SK-N-SH (cell line): ENCODE measurements at places on chromosomes 2 and 18. TPM values are rescaled to one million over a fixed set of nuclear protein-coding genes. Genes with fewer than 3 reads are reported as not detected.

DOK6 gene
- 3.9 and 5.4 TPM in 2 replicates for polyA plus RNA-seq

- no peak overlapping the region for H3K27ac ChIP-seq
- no peak overlapping the region for H3K4me3 ChIP-seq
- DNase-seq: no peak
- no peaks in the 10 kb centered on the region for H3K4me1 ChIP-seq
- no peaks in the 10 kb centered on the region for H3K36me3 ChIP-seq
- peaks cover 60% of the 10 kb centered on the region for H3K27me3 ChIP-seq
These were observed 6.3 kb upstream of the KCNK3 start for GRCh38 chr2:26685989-26686839.

CCDC148 gene
- 0.18 TPM in 1 of 2 replicates, not detected in the other for polyA plus RNA-seq

HRH4 gene
- polyA plus RNA-seq: not detected in 2 replicates

ANKRD30B gene
- polyA plus RNA-seq: not detected in 2 replicates

TSPYL6 gene
- polyA plus RNA-seq: not detected in 2 replicates

GRCh38 chr2:43041661-43042360, 184.6 kb downstream of the ZFP36L2 start:
- DNase-seq: peak; percentile 82
- peak overlapping the region; percentile 56 for H3K27ac ChIP-seq
- H3K27me3 ChIP-seq: no peaks in the 10 kb centered on the region

RPL37A gene
- 2,018 and 3,014 TPM in 2 replicates for polyA plus RNA-seq

OBSL1 gene
- polyA plus RNA-seq: 70.9 and 93.0 TPM in 2 replicates

GRCh38 chr2:237894986-237895543, 35.6 kb downstream of the RAMP1 start:
- H3K27ac ChIP-seq: peak overlapping the region; percentile 89
- H3K27me3 ChIP-seq: no peaks in the 10 kb centered on the region
- no peaks in the 10 kb centered on the region for H3K36me3 ChIP-seq
- DNase-seq: no peak

GRCh38 chr18:55100817-55101457, 141.7 kb upstream of the CCDC68 start:
- H3K27ac ChIP-seq: peak overlapping the region; percentile 64
- peaks cover 37% of the 10 kb centered on the region; the same call in 1 of the 2 replicates for H3K4me1 ChIP-seq
- no peak overlapping the region for H3K4me3 ChIP-seq
- DNase-seq: no peak

DNA sequence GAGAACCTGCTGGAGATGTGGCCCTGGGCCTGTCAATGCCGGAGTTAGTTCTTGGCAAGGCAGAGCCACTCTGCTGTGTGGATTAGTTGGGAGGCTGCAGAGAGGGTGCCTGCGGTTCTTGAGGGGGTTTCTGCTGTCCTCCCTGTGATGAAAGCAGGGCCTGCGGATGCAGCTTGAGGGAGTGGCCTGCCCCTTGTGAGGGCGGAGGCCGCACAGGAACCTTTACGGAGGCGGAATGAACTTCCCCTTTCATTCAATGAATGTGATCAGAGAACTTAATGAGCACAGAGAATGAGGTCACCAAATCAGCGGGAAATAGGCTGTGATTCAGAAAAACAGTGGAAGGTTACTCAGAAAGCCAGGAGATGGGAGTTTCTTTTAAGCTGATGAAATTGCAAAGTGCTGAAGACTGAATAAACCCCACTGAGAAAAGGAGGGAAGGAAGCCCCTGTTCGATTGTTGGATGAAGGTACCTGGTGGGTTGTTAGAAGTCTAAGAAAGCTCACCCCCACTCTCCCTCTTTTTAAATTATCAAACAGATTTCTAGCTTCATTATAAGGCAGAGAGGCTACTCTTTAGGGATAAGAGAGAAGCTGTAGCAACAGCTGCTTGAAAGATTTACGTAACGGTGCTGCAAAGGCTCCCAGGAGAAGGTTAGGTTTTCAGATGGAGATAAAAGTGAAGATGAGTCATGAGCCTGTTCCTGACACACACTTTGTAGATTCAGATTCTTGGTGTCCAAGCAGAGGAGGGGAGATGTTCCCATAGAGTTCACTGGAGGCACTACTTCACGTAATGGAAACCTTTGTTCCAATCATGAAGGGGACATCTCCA, 47.4 kb downstream of the VWA3B start:
- H3K4me1 ChIP-seq: no peaks in the 10 kb centered on the region
- H3K4me3 ChIP-seq: no peak overlapping the region
- no peak for DNase-seq
- no peak overlapping the region for H3K27ac ChIP-seq

DNA sequence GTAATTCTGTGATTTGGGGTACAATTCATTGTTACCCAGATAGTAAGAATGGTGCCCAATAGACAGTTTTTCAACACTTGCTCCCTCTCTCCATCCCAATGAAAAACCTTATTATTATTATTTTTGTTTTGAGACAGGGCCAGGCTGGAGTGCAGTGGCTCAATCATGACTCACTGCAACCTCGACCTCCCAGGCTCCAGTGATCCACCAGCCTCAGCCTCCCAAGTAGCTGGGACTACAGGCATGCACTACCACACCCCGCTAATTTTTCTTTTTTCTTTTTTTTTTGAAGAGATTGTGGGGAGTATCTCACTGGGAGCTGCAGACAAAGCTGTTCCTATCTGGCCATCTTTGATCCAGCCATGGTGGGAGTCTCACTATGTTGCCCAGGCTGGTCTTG, 7.2 kb downstream of the TGFA start:
- H3K4me3 ChIP-seq: no peak overlapping the region
- H3K4me1 ChIP-seq: no peaks in the 10 kb centered on the region
- no peaks in the 10 kb centered on the region for H3K36me3 ChIP-seq

- no peaks in the 10 kb centered on the region for H3K4me1 ChIP-seq
- no peak overlapping the region for H3K4me3 ChIP-seq
- no peaks in the 10 kb centered on the region for H3K36me3 ChIP-seq
- DNase-seq: no peak
These were observed 315.0 kb upstream of the SMIM21 start for GRCh38 chr18:75742516-75742915.

- H3K4me1 ChIP-seq: no peaks in the 10 kb centered on the region
- DNase-seq: no peak
- no peaks in the 10 kb centered on the region for H3K27me3 ChIP-seq
- H3K4me3 ChIP-seq: no peak overlapping the region
- H3K36me3 ChIP-seq: no peaks in the 10 kb centered on the region
- H3K27ac ChIP-seq: no peak overlapping the region
These were observed 18.1 kb upstream of the CDH19 start for GRCh38 chr18:66621816-66622576.

DNA sequence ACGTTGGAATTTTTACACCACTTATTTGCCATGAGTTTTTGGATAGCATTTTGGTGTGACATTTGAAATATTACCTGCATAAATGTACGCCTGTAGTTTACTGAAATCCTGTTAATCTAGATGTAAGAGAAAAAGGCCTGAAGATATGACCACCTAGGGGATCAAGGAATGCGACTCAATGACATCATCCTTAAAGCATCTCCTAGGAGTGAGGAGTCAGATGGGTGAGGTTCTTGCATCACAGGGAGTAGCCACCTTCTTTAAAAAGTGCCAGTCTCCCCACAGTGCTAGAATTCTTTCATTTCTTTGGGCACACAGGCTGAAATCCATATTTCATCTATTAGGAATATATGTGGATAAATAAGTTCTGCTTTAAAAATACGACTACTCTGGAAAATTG, 34.5 kb downstream of the ADCYAP1 start:
- no peak overlapping the region for H3K4me3 ChIP-seq
- no peaks in the 10 kb centered on the region for H3K27me3 ChIP-seq
- H3K36me3 ChIP-seq: no peaks in the 10 kb centered on the region
- H3K27ac ChIP-seq: no peak overlapping the region

CFAP65 gene
- polyA plus RNA-seq: 0.95 and 1.7 TPM in 2 replicates

IL36A gene
- not detected in 2 replicates for polyA plus RNA-seq

GRCh38 chr2:151200277-151200676, 61.4 kb downstream of the RBM43 start:
- H3K4me3 ChIP-seq: no peak overlapping the region
- H3K27ac ChIP-seq: peak overlapping the region; percentile 91
- peak; percentile 46 for DNase-seq
- no peaks in the 10 kb centered on the region for H3K27me3 ChIP-seq

DNA sequence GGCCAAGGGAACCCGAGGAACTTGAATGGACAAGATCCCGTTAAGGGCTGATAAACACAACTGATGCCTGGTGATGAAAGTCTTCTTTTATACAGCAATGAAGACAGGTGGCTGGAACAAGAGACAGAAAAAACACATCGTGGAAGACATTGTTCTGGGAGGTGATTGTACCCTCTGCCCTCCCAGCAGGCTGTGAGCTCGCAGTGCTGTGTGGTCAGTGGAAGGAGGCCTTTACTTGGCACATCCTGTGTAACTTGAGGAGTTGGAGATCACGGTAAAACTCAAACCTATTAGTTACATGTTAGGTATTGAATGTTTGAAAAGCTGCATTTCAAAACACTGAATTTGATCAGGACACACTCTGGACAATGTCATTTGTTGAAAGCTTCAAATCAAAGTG, 249.9 kb upstream of the EPAS1 start:
- H3K36me3 ChIP-seq: peaks cover 3% of the 10 kb centered on the region
- no peak for DNase-seq
- no peak overlapping the region for H3K27ac ChIP-seq
- H3K27me3 ChIP-seq: no peaks in the 10 kb centered on the region

DNA sequence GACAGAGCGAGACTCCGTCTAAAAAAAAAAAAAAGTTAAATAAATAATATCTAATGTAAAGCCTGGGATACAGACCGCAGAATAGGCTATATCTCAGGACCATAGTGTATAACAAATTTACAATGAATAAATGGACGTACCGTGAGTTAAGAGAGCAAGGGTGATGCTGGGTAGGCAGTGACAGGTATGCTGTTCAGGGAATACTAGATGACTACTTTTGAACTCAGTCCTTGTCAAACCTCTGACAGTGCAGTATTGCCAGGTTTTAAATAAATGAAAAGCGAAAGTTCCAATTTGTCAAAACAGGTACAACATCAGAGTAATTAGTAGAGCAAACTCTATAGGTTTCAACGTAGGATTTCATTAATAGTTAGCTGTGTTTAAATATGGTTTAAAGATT, 76.8 kb downstream of the CALCRL start:
- H3K4me3 ChIP-seq: no peak overlapping the region
- no peaks in the 10 kb centered on the region for H3K27me3 ChIP-seq
- no peak overlapping the region for H3K27ac ChIP-seq
- H3K4me1 ChIP-seq: no peaks in the 10 kb centered on the region

- no peak for DNase-seq
- no peaks in the 10 kb centered on the region for H3K4me1 ChIP-seq
- H3K27me3 ChIP-seq: no peaks in the 10 kb centered on the region
These were observed 57.4 kb downstream of the CCBE1 start for GRCh38 chr18:59639821-59640220.

DNA sequence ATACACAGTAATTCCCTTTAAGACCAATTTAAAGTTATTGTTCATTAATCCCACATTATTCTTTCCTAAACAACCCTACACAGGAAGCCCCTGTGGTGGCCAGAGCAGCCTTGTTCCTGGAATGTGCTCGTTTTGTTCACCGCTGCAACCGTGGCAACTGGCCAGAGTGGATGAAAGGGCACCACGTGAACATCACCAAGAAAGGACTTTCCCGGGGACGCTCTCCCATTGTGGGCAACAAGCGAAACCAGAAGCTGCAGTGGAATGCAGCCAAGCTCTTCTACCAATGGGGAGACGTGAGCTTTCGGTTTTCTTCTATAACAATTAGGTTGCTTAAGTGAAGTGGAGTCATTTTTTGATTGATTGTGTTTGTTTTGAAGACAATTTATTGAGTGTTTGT, 101.0 kb downstream of the UNC80 start:
- H3K27ac ChIP-seq: no peak overlapping the region
- H3K27me3 ChIP-seq: no peaks in the 10 kb centered on the region
- H3K4me1 ChIP-seq: no peaks in the 10 kb centered on the region; the same call in 1 of the 2 replicates
- H3K4me3 ChIP-seq: no peak overlapping the region
- DNase-seq: no peak

GRCh38 chr2:83481436-83481835, 977.6 kb downstream of the SUCLG1 start:
- H3K27me3 ChIP-seq: no peaks in the 10 kb centered on the region
- no peak for DNase-seq
- no peaks in the 10 kb centered on the region for H3K36me3 ChIP-seq

GRCh38 chr2:219475278-219475677, 23.4 kb upstream of the GMPPA start:
- H3K4me1 ChIP-seq: peaks cover 42% of the 10 kb centered on the region; the same call in 1 of the 2 replicates
- H3K4me3 ChIP-seq: no peak overlapping the region
- peaks cover 23% of the 10 kb centered on the region for H3K36me3 ChIP-seq
- peak overlapping the region; percentile 74 for H3K27ac ChIP-seq
- DNase-seq: no peak

DNA sequence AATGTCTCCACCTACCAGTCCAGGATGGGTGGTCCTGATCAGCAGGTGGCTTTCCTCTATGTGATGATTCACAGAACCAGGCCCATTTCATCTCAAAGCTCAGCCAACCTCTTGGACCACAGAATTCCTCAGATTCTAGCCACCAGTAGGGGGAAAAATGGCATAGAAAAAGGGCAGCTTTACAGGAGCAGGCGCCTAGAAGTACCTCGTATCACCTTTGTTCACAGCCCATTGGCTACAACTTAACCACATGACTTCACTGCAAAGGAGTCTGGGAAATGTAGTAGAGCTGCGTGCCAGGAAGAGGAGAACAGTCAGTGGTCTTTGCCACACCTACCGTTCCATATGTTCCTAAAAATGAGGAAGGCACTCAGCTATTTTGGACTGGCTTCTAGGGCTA, 62.8 kb upstream of the DTNA start:
- no peaks in the 10 kb centered on the region for H3K27me3 ChIP-seq
- H3K27ac ChIP-seq: no peak overlapping the region
- no peak for DNase-seq
- H3K4me1 ChIP-seq: no peaks in the 10 kb centered on the region; the same call in 1 of the 2 replicates
- H3K36me3 ChIP-seq: no peaks in the 10 kb centered on the region

DNA sequence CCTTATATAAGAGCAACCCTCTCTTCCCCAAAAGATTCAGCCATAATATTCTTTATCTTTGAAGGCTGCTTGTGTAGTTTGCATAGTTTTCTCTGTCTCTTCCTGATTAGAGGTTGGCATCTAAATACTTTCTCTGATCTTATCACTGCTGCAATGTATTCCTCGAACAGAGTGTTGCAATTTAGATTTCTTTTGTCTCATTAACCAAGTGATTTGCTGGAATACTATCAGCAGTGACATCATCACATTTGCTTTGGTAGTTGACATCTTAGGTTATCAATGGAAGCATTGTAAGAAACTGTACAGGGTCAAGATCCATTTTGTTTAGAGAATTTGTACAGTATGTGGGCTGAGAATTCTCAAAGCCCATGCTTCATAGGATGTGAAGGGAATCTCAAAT, 72.0 kb upstream of the NEUROD1 start:
- no peaks in the 10 kb centered on the region; the same call in 1 of the 2 replicates for H3K4me1 ChIP-seq
- H3K36me3 ChIP-seq: no peaks in the 10 kb centered on the region

DNA sequence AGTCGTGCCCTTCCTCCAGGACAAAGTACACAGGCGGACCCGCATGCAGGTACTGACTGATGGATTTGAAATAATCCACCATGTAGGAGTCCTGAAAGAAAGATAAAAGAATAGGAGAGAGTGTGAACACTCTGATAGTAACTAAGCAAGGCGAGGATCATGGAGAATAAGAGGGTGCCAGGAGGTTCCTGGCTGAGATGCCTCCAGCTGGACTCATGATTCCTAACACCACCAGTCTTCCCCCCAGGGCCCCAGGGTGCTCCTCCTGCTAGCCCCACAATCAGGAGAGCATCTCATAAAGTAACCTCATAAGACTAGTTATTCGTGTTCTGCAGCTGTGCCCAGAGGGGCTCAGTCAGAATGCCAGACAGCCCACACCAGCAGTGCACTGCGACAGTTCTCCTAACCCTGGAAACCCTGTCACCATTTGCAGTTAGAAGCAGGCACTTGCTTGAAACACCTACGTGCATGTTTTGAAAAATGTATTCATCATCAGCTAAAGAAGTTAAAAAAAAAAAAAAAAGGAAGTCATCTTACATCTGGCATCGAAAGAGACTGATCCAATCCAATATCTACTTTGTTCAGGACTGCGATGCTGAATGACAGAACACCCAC, 36.7 kb downstream of the RMC1 start:
- H3K4me3 ChIP-seq: no peak overlapping the region
- DNase-seq: no peak
- H3K4me1 ChIP-seq: no peaks in the 10 kb centered on the region
- peaks cover 84% of the 10 kb centered on the region for H3K36me3 ChIP-seq
- no peak overlapping the region; the same call in 1 of the 2 replicates for H3K27ac ChIP-seq
